ENCODE measurements at places on chromosomes 7 and 10. TPM values are rescaled to one million over a fixed set of nuclear protein-coding genes. Genes with fewer than 3 reads are reported as not detected.

DNA sequence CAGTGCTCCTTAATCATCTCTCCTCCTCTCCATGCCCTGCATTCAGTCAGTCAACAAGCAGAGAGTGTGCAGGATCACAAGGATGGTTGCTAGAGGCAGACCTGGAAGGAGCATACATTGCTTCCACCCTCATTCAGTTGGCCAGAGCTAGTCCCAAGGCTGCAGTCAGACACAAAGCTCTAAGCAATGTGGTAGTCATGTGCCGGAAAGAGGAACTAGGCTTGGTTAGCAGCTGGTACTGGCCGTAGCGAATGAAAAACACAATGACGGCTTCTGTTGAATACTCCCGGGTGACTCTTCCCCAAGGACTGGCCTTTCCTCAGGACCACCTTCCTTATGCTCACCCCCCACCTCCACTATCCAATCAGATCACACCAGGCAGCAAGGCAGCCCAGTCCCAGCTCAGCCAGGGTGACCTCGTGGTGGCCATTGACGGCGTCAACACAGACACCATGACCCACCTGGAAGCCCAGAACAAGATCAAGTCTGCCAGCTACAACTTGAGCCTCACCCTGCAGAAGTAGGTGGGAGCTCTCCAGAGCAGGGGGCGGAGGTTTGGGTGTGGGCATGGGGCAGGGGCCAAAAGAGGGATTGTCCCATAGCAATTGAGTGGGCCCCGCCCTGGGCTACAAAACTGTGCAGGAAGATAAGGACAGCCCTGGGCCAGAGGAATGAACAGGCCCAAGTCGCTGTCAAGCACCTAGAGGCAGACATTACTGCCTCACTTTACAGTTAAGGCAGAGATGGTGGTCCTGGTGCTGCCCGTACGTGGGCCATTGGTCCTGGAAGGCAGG, 10.9 kb downstream of the LDB3 start:
- no peak for DNase-seq

DNA sequence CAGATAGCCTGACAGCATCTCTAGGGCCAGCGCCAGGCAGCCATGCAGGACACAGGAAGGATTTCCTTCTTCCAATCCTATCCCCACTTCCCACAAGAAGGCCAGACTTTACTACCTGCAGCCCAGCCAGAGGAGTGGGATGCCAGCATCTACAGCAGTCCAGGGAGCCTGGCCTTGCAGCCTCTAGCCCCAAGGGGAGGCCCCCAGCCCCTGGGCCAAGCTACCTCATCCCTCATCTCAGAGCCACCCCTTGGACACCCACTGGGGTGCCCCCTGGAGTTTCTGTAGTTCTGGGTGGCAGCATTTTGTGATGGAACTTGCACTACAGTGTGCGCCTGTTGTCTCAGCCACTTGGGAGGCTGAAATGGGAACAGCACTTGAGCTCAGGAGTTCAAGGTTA, 170.8 kb upstream of the PODXL start:
- DNase-seq: no peak

- no peak for DNase-seq
These were observed 118.2 kb downstream of the ZNF248 start for GRCh38 chr10:37739181-37739580.

- DNase-seq: no peak
These were observed 206.5 kb downstream of the DNAJB6 start for GRCh38 chr7:157543276-157543675.

- DNase-seq: no peak
These were observed 450.1 kb downstream of the KCNMA1 start for GRCh38 chr10:77187376-77187999.

- no peak for DNase-seq
These were observed 116.4 kb upstream of the LYZL2 start for GRCh38 chr10:30745953-30746352.

The FAM237B gene
- not detected for total RNA-seq

DNA sequence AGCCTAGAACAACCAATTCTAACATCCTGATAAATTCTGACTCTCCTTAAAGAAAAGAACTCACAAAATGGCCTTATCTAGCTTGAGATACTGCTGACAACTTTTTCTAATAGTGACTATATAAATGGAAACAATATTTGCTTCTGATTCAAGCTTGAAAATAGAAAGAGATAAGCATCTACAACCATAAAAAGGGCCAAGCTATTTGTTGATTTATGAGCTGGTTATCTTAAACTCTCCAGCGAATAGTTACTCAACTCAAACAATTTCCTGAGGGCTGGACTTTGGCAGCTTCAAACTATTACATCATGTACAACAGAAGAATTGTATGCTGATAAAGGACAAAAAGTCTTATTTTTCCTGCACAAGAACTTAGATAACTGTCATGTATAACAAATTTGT, 4.6 kb downstream of the USP54 start:
- peak; percentile 88 for DNase-seq

DNA sequence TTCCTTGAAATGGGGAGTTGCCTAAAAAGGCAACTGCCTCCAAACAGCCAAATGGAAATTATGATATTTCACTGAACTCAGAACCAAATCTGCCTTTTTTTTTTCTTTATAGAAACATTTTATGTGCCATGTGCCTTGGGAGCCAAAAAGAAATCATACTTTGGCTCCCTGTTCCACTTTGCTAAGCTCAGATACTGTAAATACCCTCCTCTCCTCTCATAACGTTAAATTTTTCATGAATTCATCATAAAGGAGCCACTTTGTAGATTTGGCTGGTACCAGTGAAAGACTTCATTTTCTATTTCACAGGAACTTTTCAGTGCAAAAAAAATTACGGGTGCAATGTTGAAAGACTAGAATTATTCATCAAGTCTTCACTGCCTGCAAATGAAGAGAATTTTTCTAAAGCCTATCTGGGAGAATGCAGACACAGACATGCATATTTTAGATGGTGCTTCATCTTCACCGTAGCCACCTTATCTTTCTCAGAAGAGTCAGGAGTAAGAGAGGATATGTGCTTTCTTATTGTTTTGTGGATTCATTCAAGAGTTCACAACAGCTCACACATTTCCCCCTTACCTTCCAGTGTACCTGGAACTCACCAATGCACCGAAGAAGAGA, 742.3 kb upstream of the GALNT17 start:
- no peak for DNase-seq

DNA sequence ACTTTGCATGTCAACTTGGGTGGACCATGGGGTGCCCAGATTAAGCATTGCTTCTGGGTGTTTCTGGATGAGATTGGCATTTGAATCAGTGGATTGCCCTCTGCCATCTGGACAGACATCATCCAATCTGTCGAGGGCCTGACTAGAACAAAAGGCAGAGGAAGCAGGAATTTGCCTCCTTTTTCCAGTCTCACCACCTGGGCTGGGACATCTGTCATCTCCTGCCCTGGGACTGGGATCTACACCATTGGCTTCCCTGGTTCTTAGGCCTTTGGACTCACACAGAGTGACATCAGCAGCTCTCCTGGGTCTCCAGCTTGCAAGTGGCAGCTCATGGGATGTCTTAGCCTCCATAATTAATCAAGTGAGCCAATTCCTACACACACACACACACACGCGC, 10.3 kb downstream of the SLC13A4 start:
- DNase-seq: no peak

GRCh38 chr10:100970914-100971811, 1.9 kb downstream of the SEMA4G start:
- no peak for DNase-seq

DNA sequence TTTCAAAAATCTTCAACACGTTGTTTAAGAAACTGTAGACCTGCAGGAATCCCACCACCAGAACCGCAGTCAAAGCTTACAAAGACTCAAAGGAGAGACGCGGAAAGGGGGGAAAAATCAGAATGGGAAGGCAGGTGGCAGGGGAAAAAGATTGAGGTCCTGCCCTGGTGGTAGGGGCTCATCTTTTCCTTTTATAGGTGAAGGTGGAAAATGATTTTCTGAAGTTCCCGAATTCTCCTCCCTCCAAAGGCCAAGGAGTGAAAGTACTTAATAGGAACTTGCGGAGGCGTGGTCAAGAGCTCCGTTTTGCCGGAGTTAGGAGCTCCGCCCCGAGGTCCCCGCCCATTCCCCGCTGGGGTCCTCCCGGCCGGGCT, 724 bp downstream of the BBIP1 start:
- peak; percentile 96 for DNase-seq

The SORCS1 gene
- total RNA-seq: not detected

- DNase-seq: no peak
These were observed 46.7 kb upstream of the OPN4 start for GRCh38 chr10:86607674-86608073.

DNA sequence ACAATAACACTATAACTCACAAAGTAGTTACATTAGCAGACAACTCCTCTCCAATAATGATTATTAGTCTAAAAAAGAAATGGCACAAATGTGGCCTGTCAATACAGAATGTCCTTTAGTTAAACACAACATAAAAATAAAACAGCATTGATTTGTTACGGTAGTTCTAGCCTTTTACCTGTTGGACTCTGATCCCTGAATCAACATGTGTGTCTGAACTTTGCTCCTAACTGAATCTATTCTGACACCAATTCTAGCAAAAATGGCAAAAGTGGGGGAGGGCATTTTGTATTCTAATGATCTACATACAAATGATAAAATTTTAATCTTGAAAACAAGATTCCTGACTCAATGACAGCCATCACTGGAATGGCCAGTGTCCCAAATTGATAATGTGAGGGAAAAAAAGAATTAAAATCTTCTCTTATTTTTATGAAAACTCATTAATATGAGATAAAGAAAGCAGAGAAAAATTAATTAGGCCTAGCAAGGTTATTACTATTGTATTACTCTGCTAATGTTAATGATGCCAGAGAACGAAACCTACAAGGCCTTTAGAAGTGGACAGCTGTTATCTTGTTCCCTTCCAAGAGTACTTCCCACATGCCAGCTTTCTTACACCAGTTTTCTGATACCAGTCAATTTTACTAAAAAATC, 30.2 kb downstream of the FRA10AC1 start:
- DNase-seq: no peak

The AASS gene
- total RNA-seq: 44.5 TPM

The CYP2W1 gene
- not detected for total RNA-seq

The UCMA gene
- total RNA-seq: not detected

DNA sequence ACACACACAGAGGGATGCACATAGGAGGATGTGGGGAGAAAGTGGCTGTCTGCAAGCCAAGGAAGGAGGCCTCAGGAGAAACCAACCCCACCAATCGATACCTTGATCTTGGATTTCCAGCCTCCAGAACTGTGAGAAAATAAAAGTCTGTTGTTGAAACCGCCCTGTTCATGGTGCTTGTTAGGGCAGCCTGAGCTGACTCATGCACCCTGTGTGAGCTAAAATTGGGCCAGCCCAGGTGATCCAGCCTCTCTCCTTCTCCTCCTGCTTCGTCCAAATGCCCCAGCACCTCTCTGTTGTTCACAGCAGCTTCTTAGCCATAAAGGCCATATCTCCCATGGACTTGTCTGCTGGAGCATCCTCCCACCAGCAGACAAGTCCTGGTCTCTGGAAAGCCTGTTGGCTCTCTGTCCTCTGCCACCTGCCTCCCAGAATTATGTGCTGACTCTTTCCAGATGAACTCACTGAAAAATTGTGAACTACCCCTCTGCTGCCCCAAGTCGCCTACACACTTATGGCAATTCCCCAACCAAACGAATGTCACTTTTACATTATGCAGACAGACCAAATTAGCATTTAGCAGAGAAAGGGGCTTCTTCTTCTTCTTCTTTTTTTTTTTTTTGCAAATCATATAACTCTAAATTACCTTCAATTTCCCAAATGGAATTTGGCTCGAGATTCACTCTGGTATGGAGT, 30.2 kb upstream of the CARD11 start:
- no peak for DNase-seq

The MTERF1 gene
- total RNA-seq: 10.9 TPM

GRCh38 chr7:151243045-151243349, 5.5 kb downstream of the SMARCD3 start:
- no peak for DNase-seq

The ARHGEF35 gene
- total RNA-seq: under 0.01 TPM

DNA sequence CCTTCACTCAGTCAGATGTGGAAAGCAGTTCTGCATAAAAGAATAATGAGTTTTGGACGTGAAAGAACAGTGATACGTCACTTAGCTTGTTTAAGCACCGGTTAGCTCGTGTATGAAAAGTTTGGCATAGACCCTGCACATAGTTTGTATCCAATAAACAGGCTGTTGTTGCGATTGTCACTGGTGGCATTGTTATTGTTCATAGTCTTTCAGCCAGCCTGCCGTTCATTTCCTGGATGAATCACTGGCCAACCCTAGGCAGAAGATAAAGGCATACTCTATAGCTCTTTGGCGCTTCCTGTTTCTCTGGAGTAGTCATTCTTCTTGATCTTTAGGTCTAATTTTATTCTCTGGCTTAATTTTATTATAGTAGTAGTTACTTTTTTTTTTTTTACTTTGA, 57.8 kb upstream of the ANKRD30A start:
- no peak for DNase-seq

DNA sequence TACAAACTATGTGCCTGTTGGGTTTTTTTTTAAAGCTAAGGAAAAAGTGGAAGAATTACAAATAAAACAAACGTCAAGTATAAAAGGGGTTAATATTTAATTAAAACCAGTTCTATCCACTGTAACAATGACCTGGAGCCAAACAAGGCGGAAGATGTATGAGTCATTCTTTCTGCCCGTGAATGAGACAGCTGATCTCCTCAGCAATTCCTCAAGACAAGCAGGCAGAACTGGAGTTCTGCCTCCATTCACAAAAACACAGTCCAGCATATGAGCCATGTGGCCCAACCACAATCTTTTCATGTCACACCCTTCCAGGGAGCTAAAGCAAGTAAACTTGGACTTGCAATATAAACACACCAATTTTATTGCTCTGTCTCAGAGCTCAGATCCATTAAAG, 8.4 kb downstream of the ETV1 start:
- peak; percentile 92 for DNase-seq

DNA sequence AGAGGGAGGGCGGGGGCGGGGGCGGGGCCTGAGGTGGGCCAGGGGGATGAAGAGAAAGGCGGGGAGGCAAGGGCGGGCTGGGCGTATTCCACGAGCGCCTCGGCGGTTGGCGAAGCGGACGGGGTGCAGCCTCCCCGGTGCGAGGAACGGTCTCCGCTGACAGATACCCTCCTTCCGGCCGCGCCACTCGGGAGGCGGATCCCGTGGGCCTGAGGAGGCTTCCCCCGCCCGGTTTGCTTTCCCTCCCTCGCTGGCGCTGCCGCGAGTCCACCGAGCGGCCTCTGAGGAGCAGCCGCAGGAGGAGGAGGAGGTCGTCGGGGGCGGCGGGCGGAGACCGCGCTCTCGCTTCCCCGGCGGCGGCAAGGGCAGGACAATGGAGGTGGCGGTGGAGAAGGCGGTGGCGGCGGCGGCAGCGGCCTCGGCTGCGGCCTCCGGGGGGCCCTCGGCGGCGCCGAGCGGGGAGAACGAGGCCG, at the start of gene TRIM24:
Gene TRIM24 (plus strand): TSS at position 84 of the 473 bp plus-strand sequence. CDS start 290 bp downstream, at position 374.
- DNase-seq: no peak

The CPED1 gene
- total RNA-seq: 2.3 TPM

- peak; percentile 68 for DNase-seq
These were observed 70.9 kb downstream of the SYPL1 start for GRCh38 chr7:106041140-106041717.

The C7orf33 gene
- total RNA-seq: not detected

DNA sequence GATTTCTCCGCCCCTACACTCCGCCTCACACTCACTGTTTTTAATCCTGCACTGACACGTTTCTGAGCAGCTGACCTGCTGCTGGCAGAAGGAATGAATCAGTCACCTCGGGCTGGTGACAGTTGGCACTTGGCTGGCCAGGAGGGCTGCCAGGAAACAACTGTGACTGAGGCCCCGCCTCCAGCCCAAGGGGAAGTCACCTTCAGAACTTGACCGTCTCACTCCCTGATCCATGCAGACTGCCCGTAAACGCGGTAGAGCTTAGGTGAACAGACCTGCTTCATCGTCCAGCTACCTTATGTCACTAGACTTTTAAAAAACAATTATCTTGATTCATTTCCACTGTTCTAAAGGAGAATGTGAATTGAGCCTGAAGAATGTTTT, 107.5 kb downstream of the DOCK1 start:
- DNase-seq: peak; percentile 35

The ANKRD30A gene
- not detected for total RNA-seq
